GM23248 (cell line): ENCODE measurements at places on chromosomes 6 and 20.

- DNase-seq: no peak
Measured at GRCh38 chr20:51946586-51946985, 144.3 kb upstream of the SALL4 start.

DNA sequence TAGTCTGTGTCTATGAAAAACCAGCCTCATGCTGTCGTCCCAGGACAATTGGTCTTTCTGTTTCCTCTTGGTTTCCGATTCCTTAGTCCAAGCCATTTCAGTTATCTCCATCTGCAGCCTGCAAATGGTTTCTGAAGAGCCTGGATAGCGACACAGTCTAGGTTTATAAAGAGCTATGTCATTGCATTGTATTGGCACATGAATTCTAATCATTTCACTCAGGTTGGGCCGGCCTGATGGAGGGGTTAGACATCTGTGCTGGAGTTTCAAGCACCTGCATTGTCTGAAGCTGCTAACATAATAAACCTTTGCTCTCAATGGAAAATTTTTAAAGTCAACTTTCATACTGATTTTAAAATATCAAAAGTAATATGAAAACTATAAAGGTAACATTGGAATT, 232.6 kb upstream of the MAP3K7 start:
- DNase-seq: no peak

DNA sequence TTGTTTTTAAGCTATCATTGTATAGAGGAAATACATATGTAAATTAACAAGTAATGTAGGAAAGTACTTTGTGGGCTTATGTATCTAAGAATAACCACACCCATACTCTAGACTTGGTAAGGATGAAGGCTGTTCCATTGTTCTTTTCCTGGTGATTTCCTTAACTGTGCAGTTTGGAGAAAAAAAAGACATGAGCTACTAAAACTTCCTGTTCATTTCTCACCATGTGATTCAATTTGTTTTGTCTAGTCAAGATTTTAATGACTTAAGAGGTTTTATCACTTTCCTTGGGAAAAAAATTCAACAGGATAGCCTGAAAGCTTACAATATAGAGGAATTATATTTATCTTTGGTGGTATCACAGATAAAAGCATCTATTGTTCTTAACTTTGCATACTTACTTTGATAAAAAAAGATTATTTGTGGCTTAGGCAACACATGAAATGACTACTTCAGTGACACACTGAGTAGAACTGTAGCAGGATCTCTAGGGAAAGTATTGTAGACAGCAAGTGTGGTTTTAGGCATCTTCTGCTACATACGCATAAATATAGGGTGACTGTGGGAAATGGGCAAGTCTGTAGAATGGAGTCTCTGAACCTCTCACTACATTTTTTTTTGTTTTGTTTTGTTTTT, 80.3 kb downstream of the GJA1 start:
- DNase-seq: peak; percentile 45

DNA sequence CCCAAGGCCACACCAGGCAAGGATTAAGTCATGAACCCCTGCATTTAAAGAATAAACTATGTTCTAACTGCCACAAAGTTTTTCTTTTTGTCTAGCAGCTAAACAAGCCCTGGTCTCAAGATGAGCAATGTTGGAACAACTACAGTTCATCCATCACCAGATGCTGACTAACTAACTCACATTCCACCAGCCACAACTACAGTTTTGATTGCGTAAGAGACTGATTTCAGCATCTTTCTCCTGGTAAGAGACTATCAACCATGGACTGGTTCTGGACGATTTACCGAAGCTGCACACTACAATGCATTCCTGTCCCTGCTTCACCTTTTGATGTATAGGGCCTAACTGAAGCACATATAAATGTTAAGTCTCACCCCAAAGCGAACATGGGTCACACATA, 43.0 kb downstream of the F13A1 start:
- DNase-seq: peak; percentile 84

DNA sequence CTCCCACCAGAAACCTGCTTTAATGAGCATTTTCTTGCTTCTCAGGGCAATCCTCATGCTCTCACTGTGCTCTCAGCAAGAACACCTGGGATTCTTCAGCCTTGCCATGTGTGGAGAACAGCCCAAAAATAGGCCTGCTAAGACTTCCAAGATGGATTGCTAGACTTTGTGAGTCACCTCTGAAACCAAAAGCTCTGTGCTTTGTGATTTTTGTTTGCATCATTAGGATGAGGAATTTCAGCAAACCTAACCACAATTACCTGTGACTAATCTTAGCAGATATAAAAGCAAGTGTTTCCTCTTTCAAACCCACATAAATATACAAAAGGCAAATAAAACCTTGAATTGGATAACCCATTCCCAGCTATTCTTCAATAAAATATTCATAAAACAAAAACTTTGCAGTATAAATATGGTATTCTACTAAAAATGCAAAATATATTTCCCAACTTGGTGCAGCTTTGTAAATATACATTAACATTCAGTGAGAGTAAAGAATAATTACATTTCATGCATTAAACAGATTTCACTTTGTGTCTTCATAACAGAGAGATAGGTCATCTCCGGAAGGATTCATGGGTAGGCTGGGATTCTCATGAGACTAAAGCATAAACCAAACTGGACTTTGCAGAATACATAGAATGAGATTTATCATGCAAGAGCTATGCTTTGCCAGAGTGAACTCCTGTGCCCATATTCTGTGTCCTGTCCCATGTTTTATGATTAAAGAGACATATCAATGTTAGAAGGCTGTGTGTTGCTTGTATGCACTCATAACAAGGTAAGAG, 33.5 kb downstream of the TPBG start:
- DNase-seq: peak; percentile 95
